ENCODE measurements at places on chromosomes 3 and 15.
A peak's percentile ranks its signal among the peaks of the same experiment; 100 is the strongest.

- DNase-seq: no peak
Measured at GRCh38 chr3:29777869-29778268, 497.0 kb downstream of the RBMS3 start.

DNA sequence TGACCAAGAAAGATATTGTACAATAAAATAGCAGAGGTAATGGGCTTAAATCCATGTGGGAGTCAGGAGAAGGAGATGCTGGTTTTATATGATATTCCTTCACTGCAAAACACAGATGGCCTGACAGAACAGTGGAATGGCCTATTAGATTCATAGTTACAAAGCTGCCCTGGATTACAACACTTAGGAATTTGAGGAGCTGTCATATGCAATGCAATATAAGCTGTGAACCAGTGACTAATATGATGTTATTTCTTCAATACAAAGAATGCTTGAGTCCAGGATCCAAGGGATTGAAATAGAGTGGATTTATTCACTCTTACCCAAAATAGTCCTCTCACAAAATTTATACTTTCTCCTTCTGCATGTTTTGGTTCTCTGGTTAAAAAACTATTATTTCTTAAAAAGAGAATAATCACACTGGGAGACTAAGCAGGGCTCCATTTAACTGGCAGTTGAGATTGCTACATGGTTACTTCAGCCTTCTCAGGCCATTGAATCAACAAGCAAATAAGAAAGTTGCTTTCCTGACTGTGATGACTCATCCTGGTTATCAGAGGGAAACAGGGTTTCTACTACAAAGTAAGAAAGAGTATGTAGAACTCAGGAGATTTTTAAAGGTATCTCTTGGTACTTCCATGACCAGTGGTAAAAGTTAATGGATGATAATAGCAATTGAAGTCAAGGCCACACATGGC lies 79.8 kb upstream of the ZPLD1 start:
- no peak for DNase-seq

- peak; percentile 53 for DNase-seq
Measured at GRCh38 chr15:88681610-88682221, 42.9 kb downstream of the ISG20 start.

- DNase-seq: peak; percentile 60
Measured at GRCh38 chr3:111069974-111070771, 1.4 kb upstream of the NECTIN3 start.

- DNase-seq: no peak
Measured at GRCh38 chr3:31833391-31834190, 147.5 kb downstream of the OSBPL10 start.

- no peak for DNase-seq
Measured at GRCh38 chr3:124686028-124686670, 44.1 kb upstream of the UMPS start.

DNA sequence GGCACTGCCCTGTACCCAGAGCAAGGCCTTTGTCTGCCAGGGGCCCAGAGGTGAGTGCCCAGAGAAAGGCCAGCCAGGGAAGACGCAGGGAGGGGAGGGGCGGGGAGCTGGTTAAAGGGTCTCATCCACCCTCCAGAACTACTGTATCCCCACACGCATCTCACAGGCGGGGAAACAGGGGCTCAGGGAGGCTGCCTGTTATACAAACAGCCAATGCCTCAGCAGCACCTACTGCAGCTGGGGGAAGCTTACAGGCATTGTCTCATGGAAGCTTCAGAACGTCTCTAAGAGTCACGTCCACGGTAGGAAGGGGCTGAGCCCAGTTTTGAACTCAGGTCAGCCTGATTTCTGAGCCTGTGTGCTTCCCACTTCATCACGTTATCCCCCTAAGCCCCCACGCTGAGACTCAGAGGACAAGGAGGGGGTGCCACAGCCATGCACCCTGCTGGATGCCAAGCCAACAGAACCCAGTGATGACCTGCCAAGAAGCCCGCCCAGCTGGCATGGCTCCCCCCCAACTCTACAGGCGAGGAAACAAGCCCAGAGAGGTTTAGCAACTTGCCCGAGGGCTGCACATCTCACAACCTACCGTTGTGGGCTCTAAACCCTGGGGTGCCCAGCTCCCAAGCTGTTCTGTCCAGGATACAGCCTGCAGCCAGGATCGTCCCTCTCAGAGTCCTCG lies 54.5 kb downstream of the IQSEC1 start:
- no peak for DNase-seq

- DNase-seq: no peak
Measured at GRCh38 chr3:35263477-35263876, 375.8 kb upstream of the ARPP21 start.

DNA sequence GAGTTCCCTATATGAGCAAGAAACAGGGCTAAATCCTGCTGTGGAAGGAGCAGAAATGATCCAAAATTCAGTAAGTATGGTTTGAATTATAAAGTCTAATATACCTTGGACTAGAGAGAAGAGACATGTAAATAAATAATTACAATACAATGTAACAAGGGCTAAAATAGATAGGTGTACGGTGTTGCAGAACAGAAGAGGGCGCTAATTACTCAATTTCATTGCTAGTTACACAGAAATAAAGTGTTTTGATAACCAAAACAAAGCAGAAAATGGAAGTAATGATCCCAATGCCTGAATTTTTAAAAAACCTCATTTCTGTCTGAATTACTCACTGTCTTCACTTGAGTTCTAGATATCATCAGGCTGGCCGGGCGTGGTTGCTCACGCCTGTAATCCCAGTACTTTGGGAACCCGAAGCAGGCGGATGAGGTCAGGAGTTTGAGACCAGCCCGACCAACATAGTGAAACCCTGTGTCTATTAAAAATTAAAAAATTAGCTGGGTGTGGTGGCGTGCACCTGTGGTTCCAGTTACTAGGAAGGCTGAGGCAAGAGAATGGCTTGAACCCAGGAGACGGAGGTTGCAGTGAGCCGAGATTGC lies 8.3 kb upstream of the PLCH1 start:
- no peak for DNase-seq

GRCh38 chr3:180698760-180699270 lies 19.5 kb upstream of the CCDC39 start:
- no peak for DNase-seq

- DNase-seq: no peak
Measured at GRCh38 chr3:59243476-59243875, 193.7 kb upstream of the CFAP20DC start.

DNA sequence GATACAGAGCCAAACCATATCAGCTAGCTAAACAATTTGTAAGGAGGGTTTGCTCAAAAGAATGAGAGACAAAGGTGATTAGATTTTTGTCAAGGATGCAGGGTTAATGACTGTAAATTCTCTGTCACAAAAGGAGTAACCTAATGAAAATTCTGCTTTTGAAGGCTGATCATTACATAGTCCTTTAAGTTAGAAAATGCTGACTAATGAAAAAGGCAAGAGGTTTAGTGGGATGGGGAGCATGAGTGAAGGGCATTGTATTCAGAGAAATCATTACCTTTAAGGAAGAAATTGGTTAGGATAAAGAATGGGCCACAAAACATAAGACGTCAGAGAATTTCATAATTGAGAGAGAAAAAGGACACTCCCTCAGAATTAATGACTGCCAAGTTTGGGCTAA lies 97.7 kb downstream of the TP63 start:
- no peak for DNase-seq

DNA sequence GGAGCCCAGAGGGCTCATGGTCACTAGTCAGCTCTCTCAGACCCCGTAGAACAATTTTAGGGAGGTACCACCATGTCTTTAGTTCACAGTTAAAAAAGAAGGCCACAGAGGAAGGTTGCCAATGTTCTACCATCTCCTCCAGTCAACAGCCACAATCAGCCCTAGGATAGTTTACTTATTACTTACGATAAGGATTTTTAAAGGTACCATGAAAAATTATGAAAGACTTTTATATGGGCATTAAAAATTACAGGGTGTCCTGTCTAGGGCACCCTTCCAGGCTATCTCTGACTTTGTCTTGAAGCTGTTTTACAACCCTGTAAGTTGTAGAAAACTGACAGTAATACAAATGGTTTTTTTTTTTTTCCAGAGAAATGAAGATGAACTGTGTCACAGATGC lies 57.9 kb downstream of the CAPN7 start:
- no peak for DNase-seq

GRCh38 chr15:77457905-77458265 lies 37.2 kb downstream of the HMG20A start:
- no peak for DNase-seq

DNA sequence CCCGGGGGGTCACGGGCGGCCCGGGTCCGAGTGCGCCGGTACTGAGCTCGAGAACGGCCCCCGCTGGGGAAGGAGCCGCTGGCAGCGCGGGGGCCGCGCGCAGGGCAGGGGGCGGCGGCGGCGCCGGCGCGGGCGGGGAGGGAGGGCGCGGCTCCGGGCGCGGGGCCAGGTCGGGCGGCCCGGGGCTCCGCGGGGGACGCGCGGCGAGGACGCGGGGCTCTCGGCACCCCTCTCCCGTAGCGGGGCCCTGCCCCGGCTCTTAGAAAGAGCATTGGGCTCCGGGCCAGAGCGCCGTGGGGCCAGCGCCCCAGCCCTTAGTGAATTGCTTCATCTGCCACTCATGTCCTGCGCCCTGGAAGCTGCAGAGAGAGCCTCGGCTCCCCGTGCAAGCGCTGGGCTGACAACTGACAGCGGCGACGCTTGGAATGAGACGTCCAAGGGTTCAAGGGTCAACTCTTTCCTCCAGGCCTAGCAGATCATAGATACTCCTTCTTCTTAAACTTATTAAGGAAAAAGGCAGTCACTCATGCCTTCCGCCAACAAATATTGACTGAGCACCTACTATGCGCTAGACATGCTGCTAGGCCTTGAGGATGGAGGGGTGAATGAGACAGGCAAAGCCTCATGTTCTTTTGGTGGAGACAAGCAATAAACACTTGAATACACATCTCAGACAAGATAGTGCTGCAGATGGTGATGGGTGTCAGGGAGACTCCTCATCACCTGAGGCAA lies 140.8 kb downstream of the SMAD6 start:
- peak; percentile 83 for DNase-seq

GRCh38 chr3:32309654-32310242 lies 71.3 kb downstream of the CMTM8 start:
- DNase-seq: no peak

- no peak for DNase-seq
Measured at GRCh38 chr15:94346282-94346681, 114.9 kb downstream of the MCTP2 start.

DNA sequence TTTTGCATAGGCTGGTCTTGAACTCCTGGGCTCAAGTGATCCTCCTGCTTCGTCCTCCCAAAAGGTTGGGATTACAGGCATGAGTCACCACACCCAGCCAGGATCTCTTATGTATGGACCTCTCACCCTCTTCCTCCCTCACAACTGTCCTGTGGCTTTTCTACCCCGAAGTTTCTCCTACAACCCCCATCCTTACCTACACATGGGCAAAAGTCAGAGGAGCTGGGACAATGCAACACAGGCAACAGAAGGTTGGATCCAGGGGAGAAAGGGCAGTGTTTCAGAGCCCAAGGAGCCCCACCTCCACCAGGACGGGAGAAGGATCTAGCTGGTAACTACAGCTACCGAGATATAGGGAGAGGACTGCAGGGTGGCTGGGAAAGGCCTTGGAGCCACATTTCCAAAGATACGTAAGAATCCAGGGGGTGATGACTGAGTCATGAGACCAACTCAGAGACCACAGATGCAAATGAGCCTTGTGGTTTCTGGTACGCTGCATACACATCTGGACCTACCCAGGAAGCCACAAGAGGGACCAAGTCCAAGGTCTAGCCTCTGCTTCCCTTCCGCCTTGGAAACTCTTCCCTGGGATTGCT lies 13.6 kb downstream of the IGDCC4 start:
- DNase-seq: no peak

DNA sequence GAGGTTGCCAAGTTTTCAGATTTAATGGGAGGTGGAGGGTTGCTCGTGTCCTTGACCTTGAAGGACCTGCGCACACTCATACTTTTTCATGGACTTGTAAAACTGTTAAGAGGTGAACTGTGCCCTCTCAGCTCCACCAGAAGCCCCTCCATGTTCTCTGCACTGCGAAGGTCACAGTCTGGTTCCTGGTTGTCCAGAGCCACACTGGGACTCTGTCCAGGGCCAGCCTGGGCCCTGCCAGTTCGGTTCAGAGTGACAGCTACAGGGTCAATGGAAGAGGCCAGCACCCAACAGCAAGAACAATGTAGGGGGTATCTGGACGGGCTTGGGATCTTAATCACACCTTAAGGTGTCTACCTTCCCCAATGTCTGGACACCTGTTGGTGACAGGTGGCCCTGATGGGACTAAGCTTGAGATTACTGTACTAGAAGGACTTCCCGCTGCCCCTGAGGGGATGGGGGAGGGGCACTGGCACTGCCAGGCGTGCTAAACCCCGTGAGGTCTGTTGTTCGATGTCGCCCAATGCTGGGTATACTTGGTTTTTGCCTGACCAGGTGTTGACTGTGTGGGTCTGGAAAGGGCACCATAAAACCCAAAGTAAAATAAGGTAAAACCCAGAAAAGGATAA lies 34.7 kb downstream of the GRK7 start:
- no peak for DNase-seq

Measured in islet precursor cell (in vitro differentiated cells).